ENCODE measurements at places on chromosomes 16 and 17.

DNA sequence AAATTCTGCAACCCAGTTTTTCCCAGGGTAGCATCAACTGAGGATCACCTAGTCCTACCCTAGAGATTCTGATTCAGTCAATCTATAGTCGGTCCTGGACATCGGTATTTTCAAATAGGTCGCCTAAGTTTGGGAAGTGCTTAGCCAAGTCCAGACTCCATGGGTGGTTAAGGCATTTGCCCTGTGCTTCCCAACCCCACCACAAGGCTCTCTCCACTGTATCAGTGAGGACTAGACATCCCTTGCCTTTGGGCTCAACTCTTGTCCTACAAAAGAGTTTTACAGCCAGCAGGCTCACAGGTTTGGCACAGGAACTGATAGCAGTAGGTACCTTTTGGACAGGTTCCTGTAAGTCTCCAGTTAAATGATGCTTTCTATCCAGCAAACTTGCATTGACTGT lies 13.8 kb downstream of the HYDIN start:
- DNase-seq: no peak

- peak; percentile 7 for DNase-seq
Measured at GRCh38 chr16:72256398-72257066, 84.6 kb upstream of the PMFBP1 start.

- DNase-seq: no peak
Measured at GRCh38 chr16:4814542-4815173, 12.2 kb upstream of the ROGDI start.

DNA sequence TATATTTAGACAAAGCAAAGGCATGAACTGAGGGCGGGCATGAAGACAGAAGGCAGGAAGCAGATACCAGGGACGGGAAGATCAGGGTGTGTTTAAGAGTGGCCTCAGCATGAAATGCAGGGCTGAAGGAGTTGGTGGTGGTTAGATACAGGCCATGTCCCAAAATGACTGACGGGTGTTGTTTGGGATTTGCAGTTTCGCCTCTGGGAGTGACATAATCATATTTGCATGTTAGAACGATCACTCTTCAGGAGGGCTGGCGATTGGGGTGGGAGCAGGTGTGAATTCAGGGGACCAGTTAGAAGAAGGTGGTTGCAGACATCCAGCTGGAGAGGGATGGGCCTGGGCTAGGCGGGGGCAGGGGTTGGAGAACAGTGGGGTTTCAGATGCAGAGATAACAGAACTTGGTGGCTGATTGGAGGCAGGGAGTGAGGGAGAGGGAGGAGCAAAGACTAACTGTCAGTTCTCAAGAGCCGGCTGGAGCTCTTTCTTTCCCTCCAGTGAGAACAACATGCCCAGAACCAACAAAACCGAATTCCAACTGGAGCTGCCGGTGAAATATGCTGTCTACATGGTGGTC lies 27.2 kb upstream of the ITGAX start:
- DNase-seq: no peak

- DNase-seq: no peak
Measured at GRCh38 chr16:4051591-4051990, 64.7 kb downstream of the ADCY9 start.

- DNase-seq: no peak
Measured at GRCh38 chr17:30230596-30231125, 4.8 kb downstream of the SLC6A4 start.

Data from myocyte (in vitro differentiated cells).